Omental fat pad (tissue), 4 donors: ENCODE measurements at places on chromosomes 2 and 18. TPM values are rescaled to one million over a fixed set of nuclear protein-coding genes. Genes with fewer than 3 reads are reported as not detected.

GRCh38 chr2:227472265-227473121, 537 bp downstream of the AGFG1 start:
- DNase-seq: no peak

- no peak for DNase-seq
Observed at GRCh38 chr2:70688427-70688826, 79.6 kb downstream of the ADD2 start.

The RAPGEF4 gene
- total RNA-seq: 24.6 TPM

The SLC9A2 gene
- 0.09 TPM for total RNA-seq

- DNase-seq: no peak
Observed at GRCh38 chr2:187875261-187876141, 321.3 kb upstream of the TFPI start.

GRCh38 chr2:71460595-71461303, 7.4 kb downstream of the DYSF start:
- DNase-seq: no peak

DNA sequence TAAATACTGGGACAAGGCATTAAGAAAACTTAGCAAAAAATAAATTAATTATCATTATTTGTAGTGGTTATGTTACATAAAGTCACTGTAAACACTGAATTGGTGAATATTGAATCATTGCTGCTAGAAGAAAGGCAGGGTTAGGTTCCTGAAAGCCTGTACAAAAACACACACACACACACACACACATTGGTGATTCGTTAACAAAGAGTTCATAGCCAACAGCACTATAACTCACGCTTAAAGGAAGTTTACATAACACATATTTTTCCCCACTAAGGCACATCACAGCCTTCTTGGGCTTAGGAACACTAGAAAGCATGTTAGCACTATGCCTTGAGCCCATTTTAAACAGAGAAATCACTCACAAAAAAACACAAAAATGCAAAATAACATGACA, 690.0 kb upstream of the PIK3C3 start:
- no peak for DNase-seq

The ABCG5 gene
- total RNA-seq: not detected

- no peak for DNase-seq
Observed at GRCh38 chr2:224156436-224156835, 117.3 kb upstream of the SERPINE2 start.

The UGT1A7 gene
- total RNA-seq: not detected

- DNase-seq: no peak
Observed at GRCh38 chr2:32900246-32900973, 46.3 kb upstream of the LTBP1 start.

GRCh38 chr2:43464590-43464989, 131.2 kb downstream of the THADA start:
- DNase-seq: no peak

The ALPP gene
- total RNA-seq: not detected

DNA sequence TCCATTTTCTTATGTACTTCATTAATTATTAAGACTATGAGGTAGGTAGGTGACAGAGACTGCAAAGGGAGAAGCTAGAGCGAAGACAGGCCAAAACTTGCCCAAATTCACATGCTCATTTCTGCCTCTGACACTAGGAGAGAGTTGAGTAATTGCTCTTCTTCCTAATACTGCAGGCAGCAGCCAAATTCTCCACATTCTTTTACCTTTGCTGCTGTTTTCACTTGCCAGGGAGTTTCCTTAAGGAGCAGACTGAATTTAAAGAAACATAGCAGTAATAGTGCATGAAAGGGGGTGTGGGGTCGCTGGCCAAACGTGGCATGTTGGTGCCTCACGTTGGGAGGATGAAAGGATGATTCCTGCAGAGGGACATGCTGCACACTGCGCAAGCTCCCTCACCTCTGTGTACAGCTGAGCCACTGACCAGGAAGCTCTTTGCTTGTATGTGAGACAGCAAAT, 12.3 kb downstream of the CRIM1 start:
- DNase-seq: no peak

- DNase-seq: no peak
Observed at GRCh38 chr18:74590671-74591070, 7.0 kb upstream of the ZNF407 start.

DNA sequence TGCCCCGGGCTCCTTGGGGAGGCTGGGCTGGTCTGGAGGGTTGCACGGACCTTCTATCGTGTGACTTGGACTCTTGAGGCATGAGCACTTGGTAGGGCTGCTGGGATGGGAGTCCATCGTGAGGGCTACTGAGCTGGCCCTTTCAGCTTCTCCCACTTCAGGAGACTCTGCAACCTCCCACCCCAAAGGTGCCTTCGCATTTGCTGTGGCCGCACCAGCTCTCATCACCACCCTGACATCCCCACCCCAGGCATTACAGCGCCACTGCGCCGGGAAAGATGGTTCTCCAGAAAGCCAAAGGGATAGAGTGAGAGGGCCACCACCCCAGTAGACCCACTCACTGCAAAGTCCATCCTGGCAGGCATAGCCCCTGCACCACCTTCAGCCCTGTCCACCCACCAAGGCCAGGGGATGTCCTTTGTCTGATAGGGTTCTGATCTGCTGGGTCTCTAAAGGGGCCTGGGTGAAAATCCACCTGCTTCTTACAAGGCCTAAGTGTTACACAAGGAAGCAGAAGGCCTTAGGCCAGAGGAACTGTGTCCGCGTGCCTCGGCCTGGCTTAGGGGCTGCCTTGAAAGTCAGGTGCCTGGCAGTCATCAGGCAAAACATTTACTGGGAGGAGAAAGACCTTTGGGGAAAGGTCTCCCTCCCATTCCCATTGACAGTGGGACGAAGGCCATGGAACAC, 5.1 kb downstream of the EHD3 start:
- no peak for DNase-seq

The ANKRD53 gene
- total RNA-seq: 13.7 TPM

The CCDC148 gene
- total RNA-seq: 0.48 TPM

The MAIP1 gene
- total RNA-seq: 19.6 TPM

GRCh38 chr2:157261199-157261782, 3.8 kb downstream of the GALNT5 start:
- DNase-seq: no peak

The DYNAP gene
- total RNA-seq: not detected

The NAT8 gene
- total RNA-seq: not detected

DNA sequence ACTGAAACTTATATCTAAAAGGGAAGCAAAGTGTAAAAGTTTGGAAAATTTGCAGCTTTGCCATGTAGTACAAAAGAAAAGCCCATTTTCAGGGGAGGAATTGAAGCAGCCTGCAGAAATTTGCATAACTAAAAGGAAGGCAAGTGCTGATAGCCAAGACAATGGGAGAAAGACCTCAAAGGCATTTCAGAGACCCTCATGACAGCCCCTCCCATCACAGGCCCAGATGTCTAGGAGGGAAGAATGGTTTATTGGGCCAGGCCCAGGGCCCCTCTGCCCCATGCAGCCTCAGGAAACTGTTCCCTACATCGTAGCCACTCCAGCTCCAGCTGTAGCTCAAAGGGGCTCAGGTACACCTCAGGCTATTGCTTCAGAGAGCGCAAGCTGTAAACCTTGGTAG, 14.4 kb upstream of the WDR75 start:
- no peak for DNase-seq

DNA sequence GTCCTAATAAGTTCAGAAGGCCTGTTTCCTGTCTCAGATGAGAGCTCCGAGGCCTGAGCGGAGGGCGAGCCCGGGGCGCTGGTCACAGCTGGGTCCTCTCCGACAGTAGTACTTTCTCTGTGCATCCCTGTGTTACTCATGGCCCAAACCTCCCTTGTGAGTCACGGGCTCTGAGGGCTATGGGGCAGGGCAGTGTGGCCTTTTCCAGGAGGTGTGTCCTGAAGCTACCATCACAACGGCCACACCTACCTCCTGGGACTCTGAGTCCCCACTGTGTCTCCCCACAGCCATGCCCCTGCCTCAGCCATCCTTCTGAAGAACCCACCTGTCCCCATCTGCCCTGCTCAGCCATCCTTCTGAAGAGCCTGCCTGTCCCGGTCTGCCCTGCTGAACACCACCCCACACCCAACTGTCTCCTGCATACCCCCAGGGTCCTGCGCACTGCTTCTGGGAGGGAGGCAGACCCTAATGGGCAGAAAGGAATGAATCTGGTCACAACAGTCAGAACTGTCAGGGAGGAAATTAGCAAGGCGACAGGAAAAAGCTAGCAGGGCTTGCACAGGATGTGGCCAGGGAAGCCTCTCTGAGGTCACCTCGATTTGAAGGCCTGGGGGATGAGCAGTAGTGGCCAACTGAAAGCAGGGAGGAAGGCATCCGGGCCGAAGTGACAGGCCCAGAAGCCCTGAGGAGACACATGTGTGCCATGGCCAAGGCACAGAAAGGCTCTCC, 145.4 kb upstream of the RIOK3 start:
- DNase-seq: no peak

GRCh38 chr18:59617468-59617932, 79.7 kb downstream of the CCBE1 start:
- DNase-seq: no peak

The CIB4 gene
- not detected for total RNA-seq

The DYSF gene
- 70.5 TPM for total RNA-seq

DNA sequence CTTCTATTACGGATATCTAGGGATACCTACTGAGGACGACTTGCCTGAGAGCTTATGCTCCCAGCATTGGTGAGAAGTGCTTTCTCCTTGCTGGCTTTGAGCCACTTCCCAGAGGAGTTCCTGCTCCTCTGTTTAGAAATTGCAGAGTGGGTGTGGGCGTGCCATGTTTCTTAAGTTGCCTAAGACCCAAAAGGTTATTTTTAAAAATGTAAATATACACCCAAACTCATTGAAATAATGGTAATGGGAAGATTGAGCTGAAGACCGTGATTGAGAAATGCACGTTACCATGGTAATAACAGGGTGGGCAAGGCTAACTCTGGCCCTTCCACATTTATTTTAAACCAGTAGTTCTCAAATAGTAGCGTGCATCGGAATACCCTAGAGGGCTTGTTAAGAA, 17.2 kb upstream of the TMEM200C start:
- no peak for DNase-seq

- no peak for DNase-seq
Observed at GRCh38 chr2:74728842-74729241, 74.8 kb downstream of the SEMA4F start.

The IL37 gene
- not detected for total RNA-seq

The B3GNT7 gene
- 12.6 TPM for total RNA-seq

GRCh38 chr2:137183206-137183898, 418.0 kb downstream of the THSD7B start:
- no peak for DNase-seq

DNA sequence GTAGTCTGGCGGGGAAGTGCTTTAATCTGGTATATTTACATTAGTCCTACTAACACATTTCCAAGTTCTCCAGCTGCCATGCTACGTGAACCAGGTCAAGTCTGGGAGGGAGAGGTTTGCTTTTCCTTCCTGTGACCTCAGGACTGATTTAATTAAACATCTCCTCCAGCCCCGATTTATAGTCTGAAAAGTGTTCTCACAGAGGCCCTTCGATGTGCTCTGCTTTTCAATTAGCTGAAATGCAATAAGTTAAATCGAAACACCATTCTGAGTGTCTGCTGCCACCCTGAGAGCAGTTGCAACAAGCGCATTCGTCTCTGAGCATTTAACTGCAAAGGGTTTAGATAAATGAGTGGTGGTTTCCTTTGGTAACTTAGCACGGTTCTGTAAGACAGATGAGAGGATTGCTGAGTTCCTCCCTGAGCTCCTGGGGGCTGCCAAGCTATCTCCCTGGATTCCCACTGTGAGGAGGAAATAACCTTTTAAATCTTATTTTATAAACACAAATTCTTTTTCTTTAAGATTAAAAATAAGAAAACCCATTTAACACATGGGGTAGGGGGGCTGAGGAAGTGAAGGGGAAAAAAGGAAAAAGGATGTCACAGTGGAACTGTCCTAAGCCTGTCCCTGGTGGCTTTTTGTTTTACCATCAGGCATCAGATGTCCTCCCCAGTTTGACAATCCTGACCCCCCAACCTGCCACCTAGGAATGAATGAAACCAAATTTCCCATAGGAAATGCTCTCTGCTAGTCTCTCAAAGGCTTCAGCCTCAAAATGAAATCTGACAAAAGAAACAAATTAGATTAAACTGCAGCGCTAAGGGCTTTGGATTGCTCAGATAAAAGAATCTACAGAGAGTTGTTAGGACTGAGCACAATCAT, 56.5 kb upstream of the CREB1 start:
- DNase-seq: no peak

GRCh38 chr2:15986068-15986560, 45.8 kb downstream of the MYCN start:
- DNase-seq: no peak

DNA sequence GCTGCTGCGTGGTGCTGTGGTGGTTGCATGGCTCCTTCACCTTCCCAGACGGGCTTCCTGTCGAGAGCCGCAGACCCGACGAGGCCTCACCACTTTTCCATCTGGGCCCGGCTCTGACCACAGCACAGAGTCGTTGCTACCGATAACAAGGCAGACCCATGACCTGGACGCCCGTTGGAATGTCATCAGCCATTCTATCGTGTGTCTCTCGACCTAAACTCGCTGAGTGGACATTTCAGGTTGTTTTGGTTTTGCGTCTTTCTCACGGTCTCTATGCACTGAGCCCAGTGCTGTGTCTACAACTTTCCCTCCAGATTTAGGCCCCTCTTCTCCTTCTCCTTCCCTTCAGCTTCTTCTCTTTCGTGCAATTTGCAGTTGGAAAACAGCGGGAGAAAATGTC, 204.7 kb upstream of the TPO start:
- DNase-seq: no peak

The TUBA4B gene
- not detected for total RNA-seq
